HEK293T (cell line): ENCODE measurements at places on chromosomes 1 and 21.
A peak's percentile ranks its signal among the peaks of the same experiment; 100 is the strongest.

DNA sequence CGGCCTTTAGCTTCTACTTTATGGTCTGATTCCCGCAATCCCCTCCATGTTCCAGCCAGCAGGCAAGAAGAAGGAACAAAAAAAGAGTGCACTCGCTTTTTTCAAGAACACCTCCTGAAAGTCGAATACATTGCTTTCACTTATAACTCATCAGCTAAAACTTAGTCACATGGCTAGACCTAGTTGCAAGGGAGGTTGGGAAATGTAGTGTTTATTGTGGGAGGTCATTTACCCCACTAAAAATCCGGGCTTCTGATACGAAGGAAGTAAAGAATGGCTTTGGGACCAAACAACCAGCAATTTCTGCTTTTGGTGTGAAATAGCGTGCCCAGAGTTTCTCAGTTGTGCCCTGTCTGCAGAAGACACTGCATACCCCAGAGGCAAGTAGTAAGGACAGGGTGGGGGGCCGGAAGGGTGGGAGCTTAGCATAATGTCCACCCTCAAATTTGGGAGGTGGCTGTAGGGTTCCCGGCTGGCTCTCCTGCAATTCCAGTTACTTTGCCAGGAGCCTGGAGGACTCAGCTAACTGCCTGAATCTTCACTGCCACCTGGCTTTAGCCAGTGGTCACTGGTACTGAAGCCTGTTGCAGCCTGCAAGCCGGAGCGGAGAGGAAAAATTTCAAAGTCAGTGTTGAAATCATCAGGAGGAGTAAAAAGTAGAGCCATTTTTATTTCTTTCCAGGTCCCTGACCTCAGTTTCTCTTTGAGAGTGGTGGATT, 57.7 kb upstream of the F3 start:
- DNase-seq = no peak

- DNase-seq = no peak
Observed at GRCh38 chr1:147341246-147341645, 98.8 kb downstream of the CHD1L start.

- DNase-seq = peak; percentile 72
Observed at GRCh38 chr1:115506924-115507589, 134.7 kb upstream of the VANGL1 start.

DNA sequence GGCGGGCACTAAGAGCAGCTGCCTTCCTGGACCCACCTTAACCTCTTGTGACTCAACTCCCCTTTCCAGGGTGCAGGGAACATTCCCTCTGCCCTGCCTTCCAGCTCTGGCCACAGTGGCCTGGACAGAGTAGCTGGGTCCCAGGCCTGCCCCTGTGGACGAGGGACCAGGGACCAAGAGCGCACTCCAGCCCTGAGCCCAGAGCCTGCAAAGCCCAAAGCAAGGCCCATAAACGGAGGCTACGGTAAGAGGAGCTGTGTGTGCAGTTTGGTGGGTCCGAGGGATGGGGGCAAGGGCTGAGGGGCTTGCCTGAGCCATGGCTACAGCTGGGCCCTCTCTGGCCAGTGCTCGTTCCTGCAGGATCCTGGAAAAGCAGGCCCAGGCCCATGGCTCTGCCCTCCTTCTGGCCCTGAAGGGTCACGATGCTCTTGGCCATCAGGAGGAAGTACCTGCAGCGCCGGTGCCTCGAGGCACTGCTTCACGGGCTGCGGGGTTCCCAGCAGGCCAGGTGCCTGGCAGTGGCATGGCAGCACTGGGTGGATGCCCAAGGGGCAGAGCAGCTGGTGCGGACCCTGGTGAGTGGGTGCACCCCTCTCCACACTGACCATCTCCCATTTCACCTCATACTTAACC, 17.8 kb downstream of the MTHFR start:
- DNase-seq = no peak

GRCh38 chr1:82947278-82947677, 1051.7 kb downstream of the TTLL7 start:
- DNase-seq = no peak

DNA sequence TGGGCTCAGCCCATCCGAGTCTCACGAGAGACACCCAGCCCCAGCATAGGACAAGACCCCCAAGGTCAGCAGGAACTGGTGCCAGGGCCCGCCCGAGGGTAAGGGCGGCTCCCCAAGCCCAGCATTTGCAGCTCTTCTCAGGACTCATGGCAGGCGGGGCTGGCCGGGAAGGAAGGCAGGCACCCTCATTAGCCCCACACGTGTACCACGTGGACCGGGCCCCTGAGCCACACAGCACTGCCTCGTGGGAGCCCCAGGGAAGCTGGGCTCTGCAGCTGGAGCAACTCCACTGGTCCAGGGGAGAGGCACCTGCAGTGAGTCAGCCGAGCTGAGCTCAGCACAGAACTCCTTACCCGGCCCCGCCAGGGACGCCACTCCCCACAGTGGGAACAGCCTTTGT, 97.7 kb upstream of the IFFO2 start:
- no peak for DNase-seq

- DNase-seq = no peak
Observed at GRCh38 chr1:183239793-183240525, 53.9 kb downstream of the LAMC2 start.

- no peak for DNase-seq
Observed at GRCh38 chr1:63487336-63488065, 35.5 kb downstream of the ITGB3BP start.

GRCh38 chr1:160755911-160756848, 17.1 kb downstream of the SLAMF7 start:
- DNase-seq = no peak

- no peak for DNase-seq
Observed at GRCh38 chr1:152022474-152022873, 14.3 kb downstream of the S100A11 start.

GRCh38 chr1:28985427-28985826, 71.1 kb downstream of the EPB41 start:
- DNase-seq = no peak

- DNase-seq = no peak
Observed at GRCh38 chr21:45574691-45575090, 32.5 kb upstream of the SLC19A1 start.

- no peak for DNase-seq
Observed at GRCh38 chr1:2060072-2060471, 9.9 kb downstream of the PRKCZ start.

GRCh38 chr1:11838349-11839272, 9.0 kb downstream of the NPPA start:
- DNase-seq = peak; percentile 91

DNA sequence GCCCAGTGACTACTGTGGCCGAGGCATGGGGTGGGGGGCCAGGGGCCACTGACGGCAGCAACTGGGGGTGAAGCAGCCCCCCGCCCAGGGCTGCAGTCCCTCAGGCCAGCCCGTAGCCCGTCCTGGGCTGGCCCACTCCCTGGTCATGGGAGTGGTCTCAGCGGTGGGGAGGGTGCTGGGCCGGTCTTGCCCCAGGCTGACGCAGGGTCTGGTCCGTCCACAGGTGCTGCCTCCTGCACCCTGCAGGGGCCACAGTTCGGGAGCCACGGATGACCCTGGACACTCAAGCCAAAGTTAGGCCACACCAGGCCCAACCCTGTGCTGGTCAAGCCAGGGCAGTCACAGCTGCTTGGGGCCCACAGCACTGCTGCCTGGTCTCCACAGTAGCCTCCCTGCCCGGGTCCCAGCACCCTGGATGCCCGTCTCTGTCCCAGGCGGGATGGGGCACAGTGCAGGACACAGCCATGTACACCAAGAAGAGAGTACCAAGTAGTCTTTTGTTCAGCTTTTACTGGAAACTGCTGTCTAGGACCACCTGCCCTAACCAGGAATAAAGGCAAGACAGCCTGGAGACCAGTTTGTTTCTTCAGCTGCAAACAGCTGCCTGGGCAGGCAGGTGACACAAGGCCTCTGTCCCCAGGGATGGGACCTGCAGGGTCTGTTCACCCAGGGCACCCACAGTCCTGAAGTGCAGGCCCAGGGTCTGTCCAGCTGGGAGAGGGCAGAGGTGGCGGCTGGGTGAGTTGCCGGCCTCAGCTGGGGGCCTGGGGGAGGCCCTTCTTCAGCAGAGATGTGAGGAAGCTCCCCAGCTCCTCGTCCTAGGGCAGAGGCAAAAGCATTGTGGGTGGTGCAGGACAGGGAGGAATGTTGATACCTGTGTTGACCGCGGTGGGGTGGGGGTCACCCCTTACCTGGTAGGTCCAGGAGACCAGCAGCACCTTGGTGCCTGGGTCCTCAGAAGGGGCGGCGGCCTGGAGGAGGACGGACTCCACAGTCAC, 3.0 kb downstream of the PUSL1 start:
- DNase-seq = no peak

DNA sequence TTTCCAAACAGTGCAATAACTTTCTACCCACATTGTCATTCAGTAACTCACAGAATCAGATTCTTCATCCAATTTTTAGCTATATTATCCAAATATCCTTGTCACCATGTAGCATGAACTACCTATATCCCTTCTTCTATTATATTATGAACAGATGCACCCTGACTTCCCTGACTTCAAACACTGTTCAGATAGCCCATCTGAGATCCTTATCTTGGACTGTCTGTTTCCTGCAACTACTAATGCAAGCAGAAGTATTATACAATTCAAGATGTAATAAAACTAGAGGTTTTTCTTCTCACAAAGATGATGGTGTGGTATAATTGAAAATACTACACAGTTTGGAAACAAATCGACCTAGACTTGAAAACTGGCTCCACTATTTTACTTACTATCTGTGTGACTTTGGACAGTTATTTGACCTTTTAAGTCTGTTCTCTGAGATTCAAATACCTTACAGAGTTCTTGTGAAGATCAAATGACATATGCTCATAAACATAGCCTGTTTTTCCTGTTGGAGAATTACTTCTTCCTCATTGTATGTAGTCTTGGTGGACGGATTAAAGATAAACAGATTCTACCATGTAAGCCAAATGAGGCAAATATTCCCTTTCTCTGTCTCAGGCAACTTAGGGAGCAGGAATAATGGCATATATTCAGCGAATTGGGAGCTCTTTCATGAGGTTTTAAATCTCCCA, 407.9 kb upstream of the ZRANB2 start:
- DNase-seq = no peak

GRCh38 chr1:209641832-209642172, 10.4 kb downstream of the LAMB3 start:
- no peak for DNase-seq

DNA sequence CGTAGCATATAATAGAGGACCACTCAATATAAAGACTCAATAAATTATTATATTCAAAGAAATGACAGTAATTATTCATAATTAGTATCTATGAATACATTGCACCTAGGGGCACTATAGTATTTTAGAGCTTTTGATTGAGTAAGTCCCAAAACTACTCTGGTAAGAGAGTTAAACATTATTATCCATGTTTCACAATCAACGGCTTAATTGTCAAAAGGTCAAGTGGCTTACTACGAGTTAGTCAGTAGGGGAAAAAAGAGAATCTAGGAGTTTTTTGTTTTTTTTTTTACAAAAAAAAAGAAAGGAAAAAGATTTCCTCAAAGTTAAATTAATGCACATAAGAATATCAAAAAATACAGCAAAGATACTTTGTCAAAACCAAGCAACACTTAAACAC, 20.4 kb upstream of the LAMC1 start:
- no peak for DNase-seq

DNA sequence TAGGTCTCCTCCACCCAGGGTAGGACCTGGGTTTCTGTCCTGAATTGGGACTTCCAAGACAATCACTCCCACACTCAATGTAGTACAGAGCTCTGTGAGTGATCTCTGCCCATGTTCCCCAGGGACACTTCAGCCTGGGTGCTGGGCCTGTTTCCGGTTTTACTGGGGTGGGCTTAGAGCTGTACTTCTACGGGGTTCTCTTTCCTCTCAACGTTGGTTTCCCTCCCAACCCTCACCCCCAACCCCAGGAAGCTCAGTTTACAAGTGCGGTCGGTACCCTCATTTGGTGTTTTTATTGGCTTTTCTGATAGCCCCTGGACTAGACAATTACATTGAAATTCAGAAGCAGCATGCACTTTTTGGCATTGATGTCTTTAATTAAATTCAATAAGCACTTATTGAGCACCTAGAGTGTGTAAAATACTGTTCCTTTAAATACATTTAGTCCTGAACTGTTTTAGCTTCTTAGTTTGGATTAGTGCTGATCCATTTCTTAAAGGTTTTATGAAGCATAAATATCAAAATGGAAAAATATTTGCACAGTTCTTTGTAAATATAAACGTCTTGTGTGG, 542 bp upstream of the XPR1 start:
- DNase-seq = no peak

DNA sequence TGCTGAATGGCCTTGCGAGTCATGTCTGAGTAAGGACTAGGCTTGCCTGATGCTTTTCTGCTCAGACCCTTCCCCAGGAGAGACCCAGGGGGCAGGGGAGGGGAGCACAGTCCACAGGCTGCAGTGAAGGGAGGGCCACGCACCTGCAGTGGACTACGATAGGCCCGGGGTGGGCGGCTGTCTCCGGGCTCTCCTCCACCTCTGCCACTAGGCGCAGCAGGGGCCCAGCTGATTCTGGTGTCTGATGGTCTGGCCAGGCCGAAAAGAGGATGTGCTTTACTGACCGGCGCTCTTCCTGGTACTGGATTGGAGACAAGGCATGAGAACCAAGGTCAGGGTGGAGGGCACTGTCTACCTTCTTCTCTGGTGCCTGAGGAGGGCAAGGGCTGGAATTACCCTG, 7.9 kb upstream of the ARL8A start:
- DNase-seq = no peak

DNA sequence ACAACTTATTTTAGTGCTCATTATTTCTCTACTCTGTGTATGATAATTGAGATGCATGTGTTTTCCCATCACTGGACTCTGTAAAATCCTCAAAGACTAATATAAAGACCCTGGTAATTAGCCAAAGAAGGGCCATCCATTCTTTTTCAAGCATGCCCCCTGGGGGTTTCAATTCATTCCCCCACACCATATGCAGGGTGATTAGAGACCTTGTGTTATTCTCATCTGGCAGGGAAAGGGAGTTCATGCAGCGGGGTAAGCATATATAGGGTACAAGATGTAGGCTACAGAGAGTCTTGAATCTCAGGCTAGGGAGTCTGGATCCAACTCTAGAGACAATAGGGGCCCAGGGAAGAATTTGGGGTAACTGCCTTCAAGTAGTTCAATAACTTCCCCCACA, 166.5 kb downstream of the TNR start:
- DNase-seq = no peak

- DNase-seq = no peak
Observed at GRCh38 chr1:116558140-116558549, 12.7 kb downstream of the CD58 start.

- DNase-seq = no peak
Observed at GRCh38 chr1:181250038-181250437, 161.5 kb downstream of the IER5 start.
